Stimulated activated CD4-positive, alpha-beta T cell treated with anti-CD3 and anti-CD28 coated beads, Interleukin-1b, Interleukin-23, amount 100 ng/mL, for 24 hours (primary cell): ENCODE measurements at places on chromosomes 7 and 10.

- no peak for DNase-seq
Observed at GRCh38 chr7:94414481-94414880, 19.8 kb downstream of the COL1A2 start.

DNA sequence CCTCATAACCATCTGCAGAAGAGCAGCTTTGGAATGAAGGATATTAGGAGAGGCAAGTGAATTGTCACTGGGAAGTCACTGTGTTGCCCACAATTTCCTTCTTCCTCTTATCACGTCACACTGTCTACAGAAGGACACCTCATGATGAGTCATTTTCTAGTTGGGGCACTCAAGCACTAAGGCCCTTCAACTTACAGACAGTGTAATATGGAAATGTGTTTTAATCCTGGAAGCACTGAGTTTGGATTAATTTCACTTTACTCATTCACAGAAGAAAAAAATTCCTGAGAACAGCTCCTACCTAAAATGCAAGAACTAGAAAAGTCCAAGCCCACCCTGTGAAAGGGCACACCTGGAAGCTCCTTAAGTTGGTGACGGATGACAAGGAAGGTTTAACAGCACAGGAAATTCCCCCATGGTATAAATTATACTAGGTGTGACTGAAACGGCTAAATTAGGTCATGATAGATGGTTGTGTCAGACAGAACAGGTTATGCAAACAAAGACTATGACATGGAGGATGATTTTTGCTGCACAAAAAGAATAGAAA lies 56.6 kb downstream of the PARD3 start:
- DNase-seq, result no peak

DNA sequence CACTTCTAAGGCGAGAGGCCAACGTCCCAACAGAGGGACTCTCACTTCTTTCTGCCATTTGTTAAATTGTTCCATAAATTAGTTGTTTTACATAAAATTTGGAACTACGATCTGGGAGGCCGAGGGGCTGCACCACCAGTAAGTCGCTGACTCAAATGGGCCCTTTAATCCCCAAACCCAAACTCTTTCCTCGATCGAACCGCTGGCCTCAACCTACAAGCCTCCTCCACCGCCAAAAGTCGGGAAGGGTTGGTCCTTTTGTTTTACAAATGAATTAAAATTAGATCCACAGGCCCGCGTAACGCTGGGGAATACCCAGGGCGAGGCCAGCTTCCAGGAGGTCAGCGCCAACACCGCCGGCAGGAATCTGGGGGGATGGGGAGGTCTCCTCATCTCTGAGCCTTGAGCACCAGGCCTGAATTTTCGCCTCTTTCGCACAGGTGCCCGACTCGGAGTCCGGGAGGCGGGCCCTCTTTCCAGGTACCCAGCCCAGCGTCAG lies 1.2 kb upstream of the FOXI2 start:
- no peak for DNase-seq

DNA sequence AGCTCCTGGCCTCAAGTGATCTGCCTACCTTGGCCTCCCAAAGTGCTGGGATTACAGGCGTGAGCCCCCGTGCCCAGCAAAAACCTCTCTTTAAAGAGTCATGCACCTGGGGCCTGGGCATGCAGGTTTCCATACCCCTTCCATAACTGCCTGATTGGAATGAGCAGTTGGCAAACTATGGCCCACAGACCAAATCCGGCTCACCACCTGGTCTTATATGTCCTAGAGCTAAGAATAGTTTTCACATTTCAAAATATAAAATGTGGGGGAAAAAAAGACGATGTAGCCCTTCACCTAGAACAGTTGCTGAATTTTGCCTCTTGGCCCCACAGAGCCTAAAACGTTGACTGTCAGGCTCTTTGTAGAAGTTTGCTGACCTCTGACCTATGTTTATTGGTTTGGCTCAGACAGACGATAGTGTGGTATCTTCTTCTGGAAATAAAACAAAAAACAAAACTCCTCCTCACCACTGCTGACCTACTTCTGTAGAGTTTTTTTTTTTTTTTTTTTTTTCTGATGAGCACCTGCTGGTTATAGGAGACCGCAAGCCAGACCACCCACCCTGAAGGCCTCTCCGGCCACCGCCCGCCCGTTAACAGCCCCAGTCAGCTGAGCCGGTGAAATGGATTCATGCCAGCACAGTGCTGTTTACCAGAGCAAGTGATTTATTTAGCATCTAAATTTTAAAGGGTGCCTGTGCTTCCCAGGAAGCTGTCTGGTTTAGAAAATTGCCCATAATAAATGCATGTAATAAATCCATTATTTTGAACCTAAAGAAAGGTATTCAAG lies 33.5 kb upstream of the SFRP5 start:
- DNase-seq, result no peak

DNA sequence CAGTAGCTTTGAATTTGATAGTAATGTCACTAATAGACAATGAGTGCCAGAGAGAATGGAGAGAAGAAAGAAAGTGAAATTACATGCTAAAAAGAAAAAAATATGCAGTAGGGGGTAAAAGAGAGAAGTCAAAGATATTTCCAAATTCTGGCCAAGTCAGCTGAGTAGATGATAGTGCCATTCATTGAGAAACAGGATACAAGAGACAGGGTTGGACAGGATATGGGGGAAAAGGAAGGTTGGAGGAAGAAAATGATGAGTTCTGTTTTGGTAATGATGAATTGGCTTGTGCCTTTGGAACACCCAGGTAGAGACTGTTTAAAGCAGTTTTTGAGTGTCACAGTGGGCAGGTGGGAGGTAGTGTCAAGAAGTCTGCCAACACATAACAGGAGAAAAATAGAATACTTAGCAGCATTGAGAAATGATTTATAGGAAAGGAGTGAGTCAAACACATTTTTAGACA lies 78.3 kb downstream of the LRRC17 start:
- no peak for DNase-seq
